Glutamatergic neuron (in vitro differentiated cells): ENCODE measurements at places on chromosomes 7 and 10.

DNA sequence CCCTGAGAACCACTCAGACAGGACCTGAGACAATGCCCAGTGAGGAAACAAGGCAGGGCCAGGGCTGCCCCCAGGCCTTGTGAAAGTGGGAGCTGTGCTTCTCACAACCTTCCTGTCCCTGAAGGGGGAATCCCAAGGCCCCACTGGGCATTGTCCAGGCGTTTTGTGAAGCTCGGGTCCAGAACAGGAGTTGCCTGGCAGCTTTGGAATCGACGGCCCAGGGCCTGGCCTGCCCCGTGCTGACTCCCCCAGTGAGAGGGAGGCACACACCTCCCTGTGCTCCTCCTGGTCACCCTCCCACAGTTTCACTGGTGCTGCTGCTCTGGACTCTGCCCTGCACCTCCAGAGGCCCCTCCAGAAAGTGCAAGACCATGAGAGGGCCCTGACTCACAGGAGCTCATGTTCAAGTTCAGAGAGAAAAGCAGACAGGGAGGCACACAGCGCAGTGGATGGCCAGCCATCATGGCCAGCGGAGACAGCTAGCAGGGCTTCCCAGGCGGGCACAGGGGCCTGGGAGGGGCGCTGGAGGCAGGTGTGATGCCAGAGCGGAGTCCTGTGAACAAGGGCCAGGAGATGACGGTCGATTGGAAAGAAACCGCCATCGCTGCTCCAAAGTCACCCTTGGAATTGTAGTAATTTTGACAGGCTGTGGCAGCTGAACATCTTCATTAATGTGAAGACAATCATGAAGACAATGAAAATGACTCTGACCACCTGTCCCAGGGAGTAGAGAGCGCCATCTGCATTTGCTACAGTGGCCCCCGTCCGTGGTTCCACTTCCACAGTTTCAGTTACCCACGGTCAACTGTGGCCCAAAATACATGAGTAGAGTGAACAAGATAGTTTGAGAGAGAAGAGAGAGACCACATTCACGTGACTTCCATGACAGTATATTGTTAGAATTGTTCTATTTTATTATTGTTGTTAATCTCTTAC, 103.7 kb downstream of the MKI67 start:
- DNase-seq: no peak

DNA sequence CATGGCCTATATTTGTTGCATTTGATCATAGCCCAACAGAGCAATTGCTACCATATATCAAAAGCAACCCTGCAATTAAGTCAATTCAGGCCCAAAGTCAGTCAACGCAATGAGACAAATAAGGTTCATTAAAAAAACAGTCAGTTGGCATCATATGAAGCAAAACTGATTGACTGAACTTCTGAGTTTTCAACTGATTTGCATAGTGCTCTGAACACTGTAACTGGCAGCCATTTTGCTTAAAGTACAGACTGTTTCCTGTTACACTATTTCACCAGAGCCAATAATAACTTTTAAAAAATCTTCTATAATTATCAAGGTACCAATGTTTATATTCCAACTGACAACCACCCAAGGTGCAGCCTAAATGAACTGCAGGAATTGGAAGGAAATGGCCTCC, 68.4 kb upstream of the RAPGEF5 start:
- DNase-seq: no peak

- no peak for DNase-seq
Measured at GRCh38 chr10:112424651-112425050, 22.1 kb downstream of the ZDHHC6 start.

DNA sequence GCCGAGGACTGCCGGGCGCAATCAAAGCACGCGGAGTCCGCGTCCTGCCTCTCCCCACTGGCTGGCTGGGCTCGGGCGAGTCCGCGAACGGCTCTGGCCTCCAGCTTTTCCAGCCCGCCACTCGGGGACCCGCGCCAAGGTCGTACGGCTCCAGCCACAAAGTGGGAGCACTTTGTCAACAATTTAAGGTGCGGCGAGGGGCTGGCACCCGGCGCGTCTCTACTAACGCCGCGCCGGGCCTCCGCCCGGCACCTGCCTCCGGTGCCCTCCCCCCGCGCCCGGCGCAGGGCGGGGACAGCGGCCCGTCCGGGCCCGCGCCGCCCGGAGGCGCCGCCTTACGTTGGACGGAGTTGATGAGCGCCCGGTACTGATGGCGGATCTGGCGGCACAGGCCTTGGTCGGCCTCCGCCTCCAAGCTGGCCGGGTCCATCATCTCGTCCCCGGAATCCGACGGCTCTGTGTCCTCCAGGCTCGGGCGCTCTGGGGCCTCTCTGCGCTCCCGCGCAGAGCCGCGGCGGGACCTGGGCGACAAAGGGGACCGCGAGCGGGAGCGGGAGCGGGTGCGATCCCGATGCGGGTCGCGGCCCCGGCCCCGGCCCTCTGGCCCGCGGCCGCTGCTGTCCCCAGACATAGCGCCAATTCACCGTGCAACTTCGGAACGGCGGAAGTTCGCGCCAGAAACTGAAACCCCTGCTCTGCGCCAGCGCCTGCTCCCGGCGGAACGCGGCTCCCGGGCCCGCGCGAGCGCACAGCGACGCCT, at the start of gene NSMCE4A:
TSS of gene NSMCE4A (minus strand) at position 683 of the 760 bp plus-strand sequence. CDS start at position 631, 52 bp downstream.
- peak; percentile 88 for DNase-seq

DNA sequence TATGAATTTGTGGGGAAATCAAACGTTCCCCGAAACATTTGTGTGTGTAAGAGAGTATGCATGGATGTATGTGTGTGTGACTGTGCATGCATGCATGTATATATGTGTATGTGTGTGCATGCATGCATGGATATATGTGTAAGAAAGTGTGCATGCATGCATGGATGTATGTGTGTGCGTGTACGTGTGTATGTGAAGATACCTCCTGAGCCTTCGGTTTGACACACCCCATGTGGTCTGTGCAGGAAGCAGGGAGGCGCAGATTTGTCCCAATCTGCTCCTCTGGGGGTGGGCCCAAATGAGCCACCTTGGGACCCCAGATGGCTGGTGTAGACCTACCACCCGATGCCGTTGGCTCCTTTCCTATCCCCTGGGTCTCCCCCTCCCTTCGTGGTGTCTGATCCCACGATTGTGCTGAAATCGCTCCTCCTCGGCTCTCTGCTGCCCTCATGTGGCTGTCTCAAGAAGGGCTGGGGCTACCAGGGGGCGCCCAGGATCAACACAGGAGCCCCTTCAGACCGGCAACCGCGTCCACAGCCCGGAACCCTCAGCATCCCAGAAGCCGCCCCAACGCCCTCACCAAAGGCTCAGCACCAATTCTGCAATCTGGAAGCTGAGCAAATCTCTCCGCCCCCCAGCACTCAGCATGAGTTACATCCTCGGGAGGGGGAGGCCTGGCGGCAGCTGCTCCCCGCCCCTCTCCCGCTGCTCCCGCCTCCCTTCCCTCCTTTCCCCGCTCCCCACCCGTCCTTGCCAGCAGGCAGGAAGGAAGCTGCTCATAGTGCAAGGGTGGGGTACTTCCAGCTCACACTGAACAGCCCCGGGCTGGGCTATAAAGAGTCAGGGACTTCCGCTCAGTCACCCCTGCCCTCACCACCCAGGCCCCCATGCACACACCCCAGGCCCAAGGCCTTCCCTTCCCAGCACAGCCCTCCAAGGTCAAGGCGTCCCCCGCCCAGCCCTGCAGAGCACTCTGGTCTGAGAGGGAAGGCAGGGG, 2.3 kb upstream of the NOS3 start:
- DNase-seq: peak; percentile 92

DNA sequence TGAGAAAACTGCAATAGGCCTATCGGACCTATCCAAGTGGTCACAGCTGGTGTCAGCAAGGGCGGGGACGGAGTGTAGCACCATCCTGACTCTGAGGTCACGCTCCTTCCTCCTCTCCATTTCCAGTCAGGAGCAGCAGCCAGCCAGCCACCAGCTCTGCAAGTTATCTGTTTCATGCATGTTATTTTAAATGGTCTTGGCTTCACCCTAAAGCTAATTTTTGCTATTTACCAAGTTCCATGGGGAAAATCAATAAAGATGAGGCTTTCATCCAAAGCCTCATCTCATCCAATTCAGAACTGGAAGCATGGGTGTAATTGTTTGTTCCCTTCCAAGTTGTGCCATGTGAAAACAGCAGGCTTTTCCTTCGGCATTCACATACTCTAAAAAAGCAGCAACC, 49.3 kb downstream of the ICA1 start:
- peak; percentile 37 for DNase-seq

GRCh38 chr10:77593771-77594470, 43.7 kb downstream of the KCNMA1 start:
- DNase-seq: no peak

DNA sequence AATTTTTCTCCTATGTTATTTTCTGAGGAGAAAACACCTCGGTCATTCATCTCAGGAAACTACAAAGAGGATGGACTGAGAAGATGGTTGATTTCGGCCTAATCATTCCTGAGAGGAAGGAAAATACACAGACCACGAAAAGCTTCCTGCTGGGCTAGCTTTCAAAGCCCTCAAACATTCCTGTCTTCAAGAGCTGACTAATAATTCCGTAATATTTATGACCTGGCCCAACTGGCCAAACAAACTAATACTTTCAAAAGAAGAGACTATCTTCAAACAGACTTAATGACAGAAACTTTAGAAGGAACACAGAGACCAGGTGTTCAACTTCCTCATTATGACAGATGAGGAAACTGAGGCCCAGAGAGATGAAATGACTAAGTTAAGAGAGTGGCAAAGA, 215.1 kb upstream of the FRMD4A start:
- DNase-seq: no peak

- no peak for DNase-seq
Measured at GRCh38 chr7:129617652-129618051, 6.1 kb downstream of the NRF1 start.

- no peak for DNase-seq
Measured at GRCh38 chr10:120478386-120478785, 21.4 kb downstream of the PLPP4 start.

DNA sequence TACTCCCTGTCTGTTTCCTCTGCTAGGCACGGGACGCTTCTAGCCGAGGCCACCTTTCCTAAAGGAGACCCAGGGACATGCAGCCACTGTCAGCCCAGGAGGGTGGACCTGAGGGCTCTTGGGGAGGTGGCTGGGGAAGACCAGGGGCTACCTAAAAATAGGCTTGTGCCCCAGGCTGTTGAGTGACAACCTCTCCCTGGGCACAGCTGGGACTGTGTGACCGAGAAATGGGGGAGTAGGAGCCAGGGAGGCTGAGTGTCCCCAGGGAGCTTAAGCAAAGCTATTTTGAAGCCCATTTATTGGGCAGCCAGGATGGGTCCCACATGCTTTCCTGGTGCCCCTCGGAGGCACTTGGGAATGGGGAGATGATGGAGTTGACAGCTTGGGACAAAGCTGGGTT, 63.8 kb downstream of the CALML3 start:
- no peak for DNase-seq

GRCh38 chr7:153401795-153402720, 642.5 kb downstream of the ACTR3B start:
- no peak for DNase-seq

- DNase-seq: no peak
Measured at GRCh38 chr7:121753944-121754343, 119.0 kb upstream of the PTPRZ1 start.

DNA sequence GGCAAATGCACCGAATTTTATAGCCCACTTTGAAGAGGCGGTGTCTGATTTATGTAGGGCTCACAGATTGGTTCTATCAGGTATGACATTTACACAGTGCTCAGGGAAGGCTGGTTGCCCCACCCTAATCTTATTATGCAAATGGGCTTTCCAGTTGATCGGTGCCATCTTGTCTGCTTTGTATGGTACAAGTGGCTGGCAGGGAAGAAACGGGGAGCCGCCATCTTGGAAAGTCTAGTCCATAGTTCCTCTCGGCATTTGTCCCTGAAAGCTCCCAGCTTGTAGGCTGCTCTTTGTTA, 36.6 kb downstream of the TMEM229A start:
- DNase-seq: no peak

GRCh38 chr10:21740989-21741388, 207.0 kb downstream of the MLLT10 start:
- no peak for DNase-seq

- DNase-seq: peak; percentile 84
Measured at GRCh38 chr7:141071260-141071854, 2.5 kb upstream of the TMEM178B start.

DNA sequence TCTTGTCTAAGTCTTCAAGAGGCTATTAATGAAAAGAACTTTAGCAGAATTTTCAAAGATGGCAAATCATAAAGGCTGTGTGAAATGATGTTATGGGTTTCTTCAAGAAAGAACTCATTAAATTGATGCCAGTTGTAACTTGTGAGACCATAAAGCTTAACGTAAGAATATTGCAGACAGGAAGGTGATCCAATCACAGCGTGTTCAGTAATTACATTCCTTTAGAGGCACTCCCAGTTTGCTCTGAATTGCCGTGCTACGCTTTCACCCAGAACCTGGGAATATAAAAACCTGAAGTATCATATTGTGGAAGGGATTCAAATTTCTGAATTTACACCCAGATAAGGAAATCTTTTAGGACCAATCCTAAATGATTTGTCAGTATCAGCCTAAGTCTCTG, 64.1 kb upstream of the ITGB1 start:
- no peak for DNase-seq

- no peak for DNase-seq
Measured at GRCh38 chr7:50588937-50589336, 23.7 kb upstream of the DDC start.

DNA sequence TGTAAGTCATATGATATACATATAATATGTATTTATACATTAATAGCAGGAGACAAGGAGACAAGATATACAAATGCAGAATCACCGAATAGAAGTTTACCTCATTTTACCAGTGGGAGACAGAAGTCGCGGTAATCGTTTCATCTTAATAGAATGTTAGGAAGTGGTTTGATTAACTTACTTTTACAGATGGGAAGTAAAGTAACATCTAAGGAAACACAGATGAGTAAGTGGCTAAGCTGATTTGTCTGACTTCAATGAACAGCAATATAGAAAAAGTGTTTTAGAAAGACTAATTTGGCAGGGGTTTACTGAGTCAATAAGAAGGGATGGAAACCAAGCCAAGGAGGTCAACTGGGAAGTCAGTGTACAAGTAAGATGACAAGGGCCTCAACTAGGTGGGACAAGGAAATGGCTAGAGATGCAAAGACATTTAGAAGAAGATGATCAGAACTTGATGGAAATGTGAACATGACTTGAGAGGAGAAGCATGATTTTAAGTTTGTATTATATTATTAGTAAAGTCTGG, 36.2 kb upstream of the FAM133B start:
- DNase-seq: no peak

DNA sequence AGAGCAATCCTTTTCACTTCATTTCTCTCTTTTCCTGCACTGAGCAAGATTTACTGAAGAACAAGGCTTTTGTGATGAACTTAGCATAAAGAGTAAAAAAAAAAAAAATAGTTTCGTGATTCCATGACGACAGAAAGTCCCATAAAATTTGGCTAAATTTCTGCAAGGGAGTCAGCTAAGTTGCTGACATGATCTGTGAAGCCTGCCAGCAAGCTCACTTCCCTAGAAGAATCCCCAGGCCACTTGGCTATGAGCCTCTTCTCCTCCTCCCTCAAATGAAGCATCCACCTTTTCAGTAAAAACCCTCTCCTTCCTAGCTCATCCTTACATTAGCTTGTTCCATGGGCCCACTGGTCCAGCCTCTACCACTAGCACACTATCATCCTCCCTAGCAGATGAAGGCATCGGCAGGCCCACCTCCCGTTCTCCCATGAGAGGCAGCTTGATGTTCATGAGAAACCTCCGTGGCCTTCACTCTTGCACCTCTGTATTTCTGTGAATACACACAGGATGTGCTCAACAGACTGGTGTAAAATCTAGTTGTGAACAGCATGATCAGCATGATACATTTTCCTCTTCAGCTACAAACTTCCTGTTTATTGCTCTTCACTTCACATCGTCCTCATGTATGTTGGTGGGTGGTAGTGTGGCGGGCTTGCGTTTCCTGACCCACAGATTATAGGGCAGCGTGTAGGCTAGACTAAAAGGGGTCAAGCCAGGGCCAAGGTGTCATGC, 30.9 kb downstream of the GIMAP8 start:
- DNase-seq: no peak
